ENCODE measurements at places on chromosomes 4 and X.

- DNase-seq: no peak
Measured at GRCh38 chr4:118941799-118942198, 53.1 kb downstream of the SYNPO2 start.

DNA sequence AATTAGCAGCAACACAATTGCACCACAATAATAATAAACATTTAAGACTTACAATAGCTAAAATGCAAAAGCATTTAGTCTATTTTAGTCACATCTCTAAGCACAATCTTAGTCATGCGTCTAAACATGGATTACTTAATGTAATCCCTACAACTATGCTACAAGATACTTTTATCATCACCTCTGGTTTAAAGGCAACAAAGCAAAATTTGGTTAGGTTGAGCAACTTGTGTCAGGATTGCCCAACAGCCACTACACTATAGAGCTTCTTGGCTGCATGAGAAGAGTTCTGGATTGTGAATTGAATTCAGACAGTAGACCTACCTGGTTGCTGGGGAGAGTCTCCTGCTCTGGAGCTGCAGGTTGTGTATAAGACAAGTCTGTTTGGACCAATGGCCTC lies 146.5 kb upstream of the PUDP start:
- DNase-seq: no peak

DNA sequence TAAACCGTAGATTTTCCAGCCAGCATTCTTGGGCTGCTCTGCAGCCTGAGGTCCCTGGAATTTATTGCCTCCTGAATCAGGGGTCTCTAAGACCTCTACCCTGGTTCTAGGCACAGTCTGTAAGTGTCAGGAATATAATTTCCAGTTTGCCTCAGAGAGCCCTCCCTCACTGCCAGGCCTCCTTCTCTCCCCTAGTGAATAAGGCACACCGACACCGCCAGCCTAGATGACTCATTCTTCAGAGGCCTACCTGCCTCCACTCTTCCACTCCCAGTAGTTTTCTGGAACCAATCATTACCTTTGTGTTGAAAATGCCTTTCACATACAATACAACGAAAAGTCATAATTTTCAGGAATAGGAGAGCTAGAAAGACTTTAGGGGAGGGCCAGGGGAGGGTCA lies 50.3 kb upstream of the ARHGEF9 start:
- DNase-seq: no peak

- DNase-seq: no peak
Measured at GRCh38 chr4:27057053-27057452, 196.4 kb downstream of the STIM2 start.

GRCh38 chr4:82842593-82842992 lies 44.0 kb upstream of the SCD5 start:
- DNase-seq: no peak

DNA sequence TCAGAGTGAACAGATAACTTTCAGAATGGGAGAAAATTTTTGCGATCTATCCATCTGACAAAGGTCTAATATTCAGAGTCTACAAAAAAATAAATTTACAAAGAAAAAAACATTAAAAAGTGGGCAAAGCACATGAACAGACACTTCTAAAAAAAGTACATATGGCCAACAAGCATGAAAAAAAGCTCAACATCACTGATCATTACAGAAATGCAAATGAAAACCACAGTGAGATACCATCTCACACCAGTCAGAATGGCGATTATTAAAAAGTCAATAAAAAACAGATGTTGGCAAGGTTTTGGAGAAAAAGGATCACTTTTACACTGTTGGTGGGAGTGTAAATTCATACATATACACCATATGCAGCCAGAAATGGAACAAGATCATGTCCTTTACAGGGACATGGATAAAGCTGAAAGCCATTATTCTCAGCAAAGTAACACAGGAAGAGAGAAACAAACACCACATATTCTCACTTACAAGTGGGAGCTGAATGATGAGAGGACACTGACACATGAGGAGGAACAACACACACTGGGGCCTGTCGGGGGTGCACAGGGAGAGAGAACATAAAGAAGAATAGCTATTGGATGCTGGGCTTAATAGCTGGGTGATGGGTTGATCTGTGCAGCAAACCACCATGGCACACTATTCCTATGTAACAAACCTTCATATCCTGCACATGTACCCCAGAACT lies 41.6 kb upstream of the ITM2A start:
- DNase-seq: no peak

GRCh38 chr4:181688432-181688831 lies 554.8 kb upstream of the TENM3 start:
- DNase-seq: no peak

GRCh38 chrX:40809210-40809609 lies 73.9 kb upstream of the MED14 start:
- DNase-seq: no peak

- DNase-seq: no peak
Measured at GRCh38 chr4:78155616-78156105, 98.5 kb downstream of the FRAS1 start.

GRCh38 chr4:76993787-76994641 lies 44.5 kb downstream of the SEPTIN11 start:
- no peak for DNase-seq

DNA sequence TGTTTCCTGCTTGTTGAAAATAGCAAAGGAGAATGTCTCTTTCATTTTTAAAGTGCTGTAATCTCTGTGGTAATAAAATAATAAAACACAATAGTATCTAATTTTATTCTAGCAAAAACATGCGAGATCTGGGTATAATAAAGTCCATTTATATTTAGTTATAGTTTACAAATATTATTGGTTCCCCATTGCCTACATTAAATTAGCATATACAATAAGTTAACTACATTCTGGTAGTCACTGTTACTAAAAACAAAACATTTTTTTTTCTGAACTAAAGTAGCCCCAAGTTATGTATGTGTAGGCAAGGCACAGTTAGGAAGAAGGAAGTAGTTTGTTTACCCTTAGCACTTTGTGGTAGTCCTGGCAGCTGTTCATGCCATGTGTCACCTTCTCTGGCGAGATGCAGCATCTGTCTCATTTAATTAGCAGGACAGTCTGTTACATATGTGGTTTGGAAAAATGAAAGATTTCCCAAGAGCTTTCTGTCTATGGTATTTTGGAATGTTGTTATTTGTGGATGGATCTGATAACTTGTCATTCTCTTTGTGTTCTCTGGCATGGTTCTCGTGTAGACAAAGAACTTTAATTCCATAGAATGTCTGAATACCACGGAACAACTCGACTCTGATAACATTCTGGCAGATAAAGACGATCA lies 231.3 kb upstream of the PITX2 start:
- DNase-seq: no peak

GRCh38 chr4:7026107-7026506 lies 17.1 kb upstream of the TADA2B start:
- no peak for DNase-seq

DNA sequence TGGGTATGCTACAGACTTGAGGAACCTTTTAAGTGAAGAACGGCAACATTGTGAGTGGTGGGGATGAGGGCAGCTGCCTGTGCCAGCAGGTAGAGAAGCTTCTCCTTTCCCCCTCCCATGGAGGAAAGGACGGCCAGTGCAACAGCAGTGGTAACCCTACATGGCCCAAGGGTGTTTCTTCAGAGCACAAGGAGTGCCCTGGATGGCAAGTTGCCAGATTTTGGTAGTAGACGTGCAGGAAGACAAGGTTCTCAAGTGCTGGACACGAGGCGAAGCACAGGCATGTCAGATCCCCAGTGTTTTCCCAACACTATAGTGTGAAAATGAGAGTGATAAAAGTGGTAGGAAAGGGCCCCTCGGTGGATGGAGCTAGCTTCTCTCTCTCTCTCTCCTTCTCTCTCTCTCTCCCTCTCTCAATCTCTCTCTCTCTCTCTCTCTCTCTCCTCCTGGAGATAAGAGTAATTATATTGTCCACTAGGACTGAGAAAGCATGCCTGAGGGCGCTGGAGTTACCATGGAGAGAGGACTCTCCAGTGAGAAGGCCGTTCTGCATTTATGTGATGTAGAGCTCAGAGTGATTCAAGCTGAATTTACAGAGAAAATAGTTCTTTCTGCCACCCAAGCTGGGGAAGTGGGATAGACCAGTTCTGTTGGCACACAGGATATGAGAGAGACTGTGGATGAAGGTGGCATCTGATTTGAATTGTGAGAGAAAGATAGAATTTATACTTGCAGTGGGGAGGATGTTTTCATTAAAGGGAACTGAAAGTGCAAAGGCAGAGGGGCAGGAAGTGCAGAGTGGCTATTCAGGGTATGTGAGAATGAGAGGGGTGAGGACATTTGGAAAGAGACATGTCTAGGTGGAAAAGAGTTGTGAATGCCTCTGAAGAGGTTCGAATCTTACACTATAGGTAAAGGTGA lies 25.7 kb upstream of the TRPC3 start:
- DNase-seq: no peak

DNA sequence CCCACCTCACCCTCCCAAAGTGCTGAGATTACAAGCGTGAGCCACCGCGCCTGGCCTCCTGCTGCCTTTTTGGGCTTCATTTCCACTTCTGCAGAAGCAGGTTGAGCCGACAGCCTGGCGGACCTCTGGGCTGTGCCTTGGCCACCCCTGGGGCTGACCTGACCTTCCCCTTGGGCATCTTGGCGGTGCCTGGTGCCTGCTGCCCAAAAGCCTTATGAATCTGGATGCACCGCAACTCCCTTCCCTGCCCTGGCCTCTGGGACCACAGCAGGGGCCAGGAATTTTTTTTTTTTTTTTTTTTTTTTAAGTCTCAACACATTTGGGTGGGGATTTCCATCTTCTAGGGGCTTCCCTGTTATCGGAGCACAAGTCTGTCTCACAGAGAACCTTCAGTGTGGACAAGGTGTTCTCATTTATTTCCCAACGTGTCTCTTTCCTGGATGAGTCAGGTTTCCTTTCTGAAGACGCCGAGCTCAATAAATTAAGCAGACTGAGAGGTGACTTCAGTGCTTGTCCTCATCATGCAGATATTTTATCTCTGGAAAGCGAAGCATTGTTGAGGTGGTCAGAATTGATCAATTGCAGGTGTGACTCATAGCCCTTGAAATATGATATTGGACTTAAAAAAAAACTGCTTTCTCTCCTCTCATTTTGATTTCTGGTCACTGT lies 79.7 kb downstream of the SHROOM2 start:
- DNase-seq: no peak

- DNase-seq: no peak
Measured at GRCh38 chr4:10809905-10810304, 125.3 kb upstream of the CLNK start.

GRCh38 chr4:86721412-86721811 lies 127.3 kb downstream of the PTPN13 start:
- no peak for DNase-seq

GRCh38 chrX:105697984-105698781 lies 124.2 kb upstream of the NRK start:
- no peak for DNase-seq

- no peak for DNase-seq
Measured at GRCh38 chr4:20395160-20395773, 143.6 kb downstream of the SLIT2 start.

- no peak for DNase-seq
Measured at GRCh38 chr4:96827086-96827485, 987.2 kb downstream of the PDHA2 start.

DNA sequence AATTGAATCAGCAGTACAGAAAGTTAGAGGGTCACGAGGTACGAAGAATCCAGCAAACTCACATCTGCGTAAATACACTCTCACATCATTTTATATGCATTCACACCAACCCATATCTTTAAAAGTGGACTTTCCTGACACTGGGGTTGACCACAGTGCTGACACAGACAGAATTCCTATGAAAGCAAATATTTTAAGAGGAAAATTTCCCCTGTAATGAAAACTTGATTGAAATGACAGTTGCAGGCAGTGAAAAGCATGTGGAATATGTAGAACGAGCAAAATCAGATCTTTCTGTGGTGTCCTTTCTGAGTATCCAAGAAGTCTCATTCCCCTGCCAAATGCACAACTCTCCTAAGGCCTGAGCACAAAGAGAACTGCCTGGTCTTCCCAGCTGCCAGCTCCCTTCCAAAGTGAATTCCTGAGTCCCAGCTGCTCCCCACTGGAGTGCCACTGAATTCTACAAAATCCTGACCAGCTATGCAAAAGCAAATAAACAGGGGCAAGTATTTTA lies 50.5 kb upstream of the FAM9C start:
- peak; percentile 17 for DNase-seq

DNA sequence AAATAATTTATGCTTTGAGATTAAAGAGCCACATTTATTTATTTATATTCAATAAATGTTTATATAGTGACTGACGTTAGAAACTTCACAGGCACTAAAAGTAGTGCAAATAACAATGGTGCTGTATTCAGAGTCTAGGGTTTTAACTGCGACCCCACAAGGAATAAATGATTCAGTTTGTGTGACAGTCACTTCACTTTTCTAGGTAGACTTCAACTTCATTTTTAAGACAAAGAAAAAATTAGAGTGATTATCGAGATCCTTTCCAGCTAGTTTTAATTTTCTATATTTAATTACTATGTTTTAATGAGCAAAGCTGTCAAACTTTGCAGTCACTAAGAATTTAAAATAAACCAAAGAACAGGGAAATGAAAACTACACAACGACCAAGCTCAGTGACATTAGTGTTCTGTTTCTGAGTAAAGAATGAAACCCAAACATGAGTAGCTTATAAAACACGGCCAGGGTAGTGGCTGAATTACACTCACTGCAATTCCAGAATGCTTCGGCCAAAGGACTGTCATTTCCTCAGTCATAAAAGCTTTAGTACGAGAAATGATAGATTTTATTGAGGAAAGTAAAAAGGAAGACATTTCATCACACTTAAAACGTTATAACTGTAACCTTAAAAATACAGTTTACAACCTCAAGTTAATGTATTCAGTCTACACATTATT lies 38.6 kb downstream of the ADGRA3 start:
- no peak for DNase-seq

GRCh38 chrX:49627086-49627777 lies 28.4 kb downstream of the GAGE1 start:
- DNase-seq: no peak

DNA sequence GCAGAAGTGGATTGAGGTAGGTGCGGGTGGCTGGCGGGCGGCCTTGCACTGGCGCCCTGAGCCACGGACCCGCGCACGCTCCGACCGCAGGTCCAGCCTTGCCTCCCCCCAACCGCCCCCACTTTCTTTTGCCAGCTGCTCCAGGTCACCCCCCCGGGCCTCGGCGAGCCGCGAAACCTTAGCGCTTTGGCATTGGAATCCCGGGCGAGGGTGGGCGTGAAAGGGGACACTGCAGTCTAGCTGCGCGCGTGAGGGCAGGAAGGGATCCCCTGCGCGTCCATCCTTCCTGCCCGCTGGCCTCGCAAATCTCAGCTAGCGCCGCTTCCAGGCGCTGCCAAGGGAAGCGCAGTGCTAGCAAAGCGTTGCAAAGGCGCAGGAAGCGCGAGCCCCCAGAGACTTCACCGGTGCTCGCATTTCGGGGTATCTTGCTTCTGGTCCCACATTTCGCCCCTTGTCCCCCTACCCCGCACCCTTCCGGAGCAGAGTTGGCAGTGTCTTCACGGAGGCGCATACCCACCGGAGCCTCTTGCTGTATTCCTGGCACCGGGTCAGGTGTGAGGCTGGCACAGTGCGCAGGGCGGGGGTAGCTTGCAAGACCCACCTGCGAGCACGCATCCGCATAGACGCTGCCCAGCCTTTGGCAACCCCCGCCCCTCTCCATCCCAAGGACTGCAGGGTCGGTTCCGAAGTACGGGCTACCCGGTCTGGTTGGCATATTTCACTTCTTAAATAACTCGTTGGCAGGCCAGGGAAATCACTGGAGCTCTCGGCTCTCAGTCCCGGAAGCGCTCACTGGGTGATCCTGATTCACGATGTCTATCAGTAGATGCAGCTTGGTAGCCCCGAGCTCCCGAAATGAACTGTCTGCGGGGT lies 104.4 kb downstream of the UCHL1 start:
- DNase-seq: peak; percentile 53

GRCh38 chr4:77193511-77194102 lies 36.6 kb downstream of the CCNG2 start:
- DNase-seq: peak; percentile 77
